GF-D8 (cell line): ENCODE measurements at places on chromosomes 12 and 14.

GRCh38 chr14:72555609-72556000 is 338.3 kb downstream of the DPF3 start:
- no peak for DNase-seq

GRCh38 chr14:29529418-29529817 is 398.2 kb downstream of the PRKD1 start:
- no peak for DNase-seq

GRCh38 chr14:56125772-56126636 is 7.8 kb downstream of the PELI2 start:
- DNase-seq: no peak

- no peak for DNase-seq
Measured at GRCh38 chr12:46652692-46653091, 173.1 kb downstream of the SLC38A4 start.

DNA sequence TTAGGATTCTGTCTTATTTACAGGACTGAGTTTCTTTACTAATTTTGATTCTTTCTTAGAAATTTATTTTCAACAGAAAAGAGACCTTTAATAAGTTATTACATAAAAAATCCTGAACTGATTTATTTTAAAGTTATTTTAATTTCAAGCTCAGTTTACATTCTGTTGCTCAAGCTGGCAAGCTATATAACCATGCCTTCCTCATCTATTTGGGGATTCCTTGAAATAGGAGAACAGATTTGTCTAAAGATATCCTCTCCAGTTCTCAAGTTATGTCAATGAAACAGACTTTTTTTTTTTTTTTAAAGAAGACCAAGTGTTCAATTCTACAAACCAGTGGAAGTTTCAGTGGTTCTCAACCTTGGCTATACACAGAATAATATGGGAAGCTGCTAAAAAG is 103.3 kb upstream of the TRHDE start:
- no peak for DNase-seq

DNA sequence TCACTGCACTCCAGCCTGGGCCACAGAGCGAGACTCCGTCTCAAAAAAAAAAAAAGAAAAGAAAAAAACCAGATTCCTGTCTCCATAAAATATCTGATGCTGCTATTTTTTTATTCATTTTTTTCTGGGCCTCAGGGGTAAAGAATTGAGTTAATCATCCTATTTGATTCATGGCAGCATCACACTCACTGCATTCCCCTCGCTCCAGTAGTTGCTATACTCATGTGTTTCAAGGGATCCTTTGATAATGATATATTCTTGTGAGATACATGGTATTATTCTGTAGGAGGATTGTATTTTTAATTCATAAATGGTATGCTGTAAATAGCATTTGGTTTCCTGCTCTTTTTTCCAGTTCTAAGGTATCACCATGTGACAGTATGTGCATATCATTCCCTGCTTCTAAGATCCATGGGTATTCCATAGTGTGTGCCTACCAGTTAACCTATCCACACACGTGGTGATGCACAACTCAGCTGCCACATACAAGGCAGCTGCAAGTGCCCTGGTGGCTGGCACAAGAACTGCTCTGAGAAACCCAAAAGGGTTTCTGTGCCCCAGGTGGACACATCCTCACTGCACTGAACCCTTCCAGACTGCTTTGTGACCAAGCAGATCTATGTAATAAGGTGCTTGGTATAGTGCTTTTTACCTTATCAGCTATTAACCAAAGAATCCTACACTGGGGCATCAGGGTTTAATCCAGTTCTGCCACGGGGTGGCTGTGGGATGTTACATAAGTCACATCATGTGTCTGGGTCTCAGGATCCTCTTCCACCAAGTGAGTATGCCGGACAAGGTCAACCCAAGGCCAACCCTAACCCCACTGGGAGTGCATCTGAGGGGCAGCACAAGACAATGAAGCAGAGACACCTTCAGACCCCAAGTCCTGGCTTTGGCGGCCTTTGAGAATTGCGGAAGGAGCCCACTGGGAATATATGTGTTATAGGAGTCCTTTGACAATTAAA is 74.6 kb downstream of the ZFP36L1 start:
- DNase-seq: no peak

- no peak for DNase-seq
Measured at GRCh38 chr14:70822530-70823185, 13.3 kb upstream of the MAP3K9 start.

DNA sequence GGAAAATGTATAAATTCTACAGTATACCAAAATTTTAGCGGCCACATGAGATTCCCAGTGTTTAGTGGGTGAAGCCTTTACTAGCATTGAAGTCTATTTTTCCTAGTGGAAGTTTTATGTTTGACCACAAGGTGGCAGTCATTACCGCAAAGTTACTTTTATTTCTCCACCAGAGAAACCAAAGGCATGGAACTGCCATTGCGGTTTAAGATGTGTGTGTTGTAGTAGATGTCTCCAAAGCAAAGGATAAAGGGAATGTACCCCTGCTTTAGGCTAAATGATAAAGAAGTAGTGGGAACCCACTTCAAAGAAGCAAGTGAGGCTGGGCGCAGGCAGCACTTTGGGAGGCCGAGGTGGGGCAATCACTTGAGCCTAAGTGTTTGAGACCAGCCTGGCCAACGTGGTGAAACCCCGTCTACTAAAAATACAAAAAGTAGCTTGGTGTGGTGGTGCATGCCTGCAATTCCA is 140.5 kb downstream of the PRKCH start:
- DNase-seq: no peak

- DNase-seq: no peak
Measured at GRCh38 chr12:49511410-49511809, 27.4 kb upstream of the KCNH3 start.

DNA sequence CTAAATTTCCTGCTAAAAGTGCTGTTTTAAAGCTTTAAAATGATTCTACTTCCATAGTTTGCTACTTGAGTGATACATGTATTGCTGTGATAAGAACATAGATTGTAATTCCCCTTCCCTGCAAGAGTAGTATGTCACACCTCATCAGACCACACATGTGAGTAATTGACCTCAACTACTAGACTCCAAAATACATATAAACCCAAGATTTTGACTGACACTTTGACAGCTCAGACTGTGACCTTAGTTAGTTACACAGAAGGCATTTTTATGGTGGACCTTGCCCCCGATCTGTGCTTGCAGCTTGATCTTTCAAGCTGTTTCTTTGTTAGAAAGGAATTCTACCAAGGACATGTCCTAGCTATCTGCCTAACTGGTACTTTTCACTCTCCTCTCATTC is 18.6 kb downstream of the APOBEC1 start:
- DNase-seq: no peak

- DNase-seq: no peak
Measured at GRCh38 chr12:6310771-6311610, 509 bp downstream of the PLEKHG6 start.

DNA sequence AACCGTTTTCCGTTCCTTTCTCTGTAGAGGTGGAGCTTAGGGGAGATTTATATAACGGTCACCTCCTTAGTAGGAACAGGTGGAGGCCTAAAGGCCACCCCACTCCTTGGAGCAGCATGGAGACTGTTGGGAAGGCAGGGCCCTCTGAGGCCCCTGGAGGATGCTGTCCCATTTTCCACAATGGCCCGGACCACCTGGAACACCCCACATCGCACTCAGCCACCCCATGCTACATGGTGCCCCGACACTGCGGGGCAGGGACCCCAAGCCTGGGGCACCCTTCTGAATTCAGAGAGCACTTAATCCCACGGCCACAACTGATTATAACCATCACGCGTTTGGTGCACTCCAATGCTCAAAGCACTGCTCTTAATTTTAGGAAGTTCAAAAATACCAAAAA is 41.4 kb downstream of the C14orf132 start:
- no peak for DNase-seq

GRCh38 chr14:85115921-85116320 is 414.0 kb upstream of the FLRT2 start:
- DNase-seq: no peak

DNA sequence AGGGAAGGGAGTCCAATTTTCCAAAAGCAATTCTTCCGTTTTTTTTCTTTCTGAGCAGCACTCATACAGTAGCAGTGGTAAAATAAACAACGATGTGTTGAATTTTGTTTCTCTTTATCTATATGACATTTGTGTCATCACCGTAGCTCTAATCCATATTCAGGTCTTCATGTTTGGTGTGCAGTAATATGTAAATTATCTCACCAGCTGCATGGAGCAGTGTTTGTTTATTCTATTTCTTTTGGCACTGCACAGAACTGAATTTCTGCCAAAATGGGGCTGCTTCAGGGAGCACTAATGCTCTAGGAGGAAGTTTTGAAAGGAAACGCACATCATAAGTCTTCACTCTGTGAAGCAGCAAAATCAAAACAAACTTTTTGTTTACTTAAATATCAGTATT is 130.0 kb upstream of the NPAS3 start:
- no peak for DNase-seq

- DNase-seq: no peak
Measured at GRCh38 chr14:33370426-33370825, 431.7 kb downstream of the NPAS3 start.

DNA sequence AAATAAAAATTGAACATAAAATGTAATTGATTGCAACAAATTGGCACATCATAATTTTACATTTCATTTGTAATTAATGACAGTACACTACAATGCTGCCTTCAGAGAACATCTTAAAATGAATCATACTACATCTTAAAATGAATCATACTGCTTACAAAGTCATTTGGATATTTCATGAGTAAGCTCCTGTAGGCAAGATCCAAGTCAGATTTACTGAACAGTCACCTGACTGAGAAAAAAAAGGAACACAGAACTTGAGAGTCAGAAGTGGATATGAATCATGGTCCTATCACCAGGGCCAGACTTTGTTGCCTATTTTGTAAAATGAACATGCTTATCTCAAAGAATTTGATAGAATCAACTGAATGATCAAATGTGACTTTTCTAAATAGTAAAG is 32.7 kb upstream of the FBLN5 start:
- DNase-seq: no peak
